ENCODE measurements at places on chromosomes 7 and 10. TPM values are rescaled to one million over a fixed set of nuclear protein-coding genes. Genes with fewer than 3 reads are reported as not detected.
A peak's percentile ranks its signal among the peaks of the same experiment; 100 is the strongest.

GRCh38 chr10:111650088-111650487 lies 533.5 kb downstream of the GPAM start:
- no peak for DNase-seq

DNA sequence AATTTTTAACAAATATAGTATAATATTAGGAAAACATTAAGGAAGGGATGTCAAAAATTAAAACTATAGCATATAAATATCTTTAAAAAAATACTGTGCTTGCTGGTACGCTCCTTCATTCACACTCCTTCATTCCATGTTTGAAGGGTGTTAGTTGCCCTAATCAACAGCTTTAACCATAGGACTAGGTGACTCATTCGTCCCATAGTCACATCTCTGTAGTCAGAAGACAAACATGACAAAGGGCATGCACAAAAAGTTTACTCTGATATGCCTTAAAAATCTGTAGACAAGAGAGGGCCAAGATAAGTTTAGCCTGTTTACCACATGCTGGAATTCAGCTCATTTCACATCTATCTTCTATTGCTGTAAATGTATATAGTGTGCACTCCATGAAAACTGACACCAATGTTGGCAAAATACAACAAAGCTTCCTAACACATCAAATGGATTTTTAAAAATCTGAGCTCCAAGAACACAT lies 646 bp downstream of the FAM13C start:
- no peak for DNase-seq

DNA sequence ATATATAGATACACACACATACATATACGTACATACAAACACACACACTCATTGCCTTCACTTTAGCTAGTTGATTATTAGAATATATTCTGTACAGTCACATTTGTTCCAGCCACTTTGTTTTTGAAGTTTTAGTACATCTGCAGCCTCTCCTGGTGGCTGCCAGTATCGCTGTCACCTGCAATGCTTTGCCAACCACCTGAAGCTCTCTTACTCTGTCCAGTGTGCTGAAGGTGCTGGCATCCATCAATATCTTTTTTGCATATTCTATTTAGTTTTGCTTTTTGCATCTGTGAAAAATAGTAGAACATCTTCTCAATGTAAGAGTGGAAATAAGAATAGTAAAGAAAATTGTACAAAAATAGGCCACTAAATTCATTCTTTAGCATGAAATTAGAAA lies 388.6 kb downstream of the EXOC4 start:
- DNase-seq: no peak

DNA sequence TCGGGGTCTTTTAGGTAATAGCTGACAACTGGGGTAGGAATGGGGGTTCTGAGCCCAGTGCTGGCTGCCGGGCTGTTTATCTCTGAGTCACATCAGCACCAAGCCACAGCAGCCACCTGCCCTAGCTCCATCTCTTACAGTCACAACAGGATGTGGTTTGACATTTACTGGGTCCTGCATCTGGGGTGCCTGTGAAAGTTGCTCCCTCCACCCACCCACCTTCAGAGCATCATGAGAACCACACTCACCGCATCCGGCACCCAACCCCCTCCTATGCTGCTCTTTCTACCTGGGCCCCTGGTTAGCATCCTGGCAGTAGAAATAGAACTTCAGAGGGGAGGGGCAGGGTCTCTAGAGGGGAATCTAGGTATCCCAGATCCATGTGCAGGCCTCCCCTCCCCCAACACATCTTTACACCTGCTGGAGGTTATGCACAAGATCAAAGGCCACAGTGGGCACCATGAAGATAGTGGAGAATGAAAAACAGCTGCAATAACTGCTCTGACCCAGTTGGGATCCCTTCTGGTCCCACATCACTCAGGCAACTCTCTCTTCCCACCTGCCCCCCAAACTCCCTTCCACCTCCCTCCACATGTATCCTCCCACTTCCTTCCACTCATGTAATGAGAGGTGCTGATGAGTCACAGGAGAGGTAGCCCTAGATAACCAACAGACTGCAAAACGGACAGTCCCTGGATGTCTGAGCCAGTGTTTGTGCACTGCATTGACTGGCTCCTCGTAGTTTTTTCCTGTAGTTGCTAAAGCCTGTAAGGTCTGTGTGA lies 38.2 kb downstream of the PRSS2 start:
- peak; percentile 95 for DNase-seq

EPHA1 gene
- not detected for total RNA-seq

DNA sequence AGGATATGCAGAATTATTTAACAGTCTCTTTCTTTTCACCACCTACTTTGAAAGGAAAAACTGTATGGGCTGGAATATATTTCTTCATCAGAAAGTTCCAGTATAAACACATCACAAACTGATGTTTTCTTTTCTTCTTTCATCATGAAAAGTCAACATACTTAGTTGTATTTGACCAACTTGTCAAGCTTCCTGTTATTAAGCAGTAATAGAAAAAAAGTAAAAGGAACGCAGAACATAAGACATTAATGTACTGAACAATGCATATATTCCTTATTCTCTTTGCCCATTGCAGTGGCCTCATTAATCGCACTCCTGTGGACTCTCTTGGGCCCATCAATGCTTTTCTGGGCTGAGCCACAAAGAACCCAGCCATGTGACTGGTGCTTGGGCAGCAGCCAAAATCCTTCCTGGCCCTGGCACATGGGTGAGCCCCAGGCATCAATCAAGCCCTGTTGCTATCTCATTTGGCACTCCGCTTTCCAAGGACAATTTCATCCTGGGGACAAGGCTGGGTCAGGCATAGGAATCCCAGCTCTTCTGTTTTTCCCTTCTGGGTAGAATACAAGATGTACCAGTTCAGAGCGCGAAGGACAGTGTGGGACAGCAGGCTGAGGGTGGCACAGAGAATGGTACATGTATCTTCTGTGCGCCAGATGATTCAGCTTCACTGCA lies 42.3 kb downstream of the RHOBTB1 start:
- no peak for DNase-seq

GRCh38 chr10:4343873-4344272 lies 482.1 kb upstream of the AKR1E2 start:
- DNase-seq: no peak

FAM237B gene
- not detected for total RNA-seq

DNA sequence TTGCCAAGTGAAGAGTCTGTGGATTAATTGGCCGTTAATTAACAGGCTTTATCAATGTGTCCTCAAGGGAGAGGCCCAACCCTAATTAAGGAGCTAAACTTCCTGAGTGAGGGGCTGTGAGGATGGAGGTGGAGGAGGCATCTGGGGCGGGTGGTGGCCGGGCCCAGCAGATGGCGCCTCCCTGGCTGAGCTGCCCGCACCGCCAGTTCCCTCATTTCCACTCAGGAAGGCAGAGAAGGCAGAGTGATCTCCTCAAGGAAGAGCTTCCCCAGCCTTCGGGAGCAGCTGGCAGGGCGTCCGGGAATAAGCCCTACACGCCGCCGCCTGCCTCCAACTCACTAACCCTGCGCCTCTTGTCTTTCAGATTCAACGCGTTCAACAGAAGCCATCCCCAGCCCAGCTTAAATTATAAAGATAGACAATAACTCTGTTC lies 112.2 kb downstream of the CYTH3 start:
- no peak for DNase-seq

PHYHIPL gene
- not detected for total RNA-seq

- DNase-seq: no peak
Observed at GRCh38 chr7:151631570-151631952, 111.9 kb upstream of the RHEB start.

FOXI2 gene
- total RNA-seq: not detected

DNA sequence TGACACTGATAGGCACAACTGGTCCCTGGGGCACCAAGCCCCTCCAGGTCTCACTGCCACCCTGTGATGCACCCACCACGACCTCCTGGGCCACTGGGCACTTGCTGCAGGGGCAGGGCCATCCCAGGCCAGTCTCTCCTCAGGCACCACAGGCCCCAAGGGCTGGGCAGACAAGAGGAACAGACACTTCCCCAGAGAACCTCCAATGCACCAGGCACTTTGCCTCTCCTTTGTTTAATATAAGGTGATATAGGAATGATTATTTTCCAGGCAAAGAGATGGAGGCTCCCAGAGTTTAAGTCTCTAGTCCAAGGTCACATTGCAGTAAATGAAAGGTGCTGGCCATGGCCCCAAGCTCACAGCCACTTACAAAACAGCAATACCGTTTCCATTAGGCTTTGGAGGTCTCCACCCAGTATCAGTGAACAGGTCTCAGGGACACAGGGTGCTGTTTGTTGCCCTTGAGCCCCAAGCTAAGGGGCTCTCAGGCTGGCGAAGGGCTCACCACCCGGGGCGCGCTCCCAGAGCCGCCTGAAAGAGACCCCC lies 4.5 kb downstream of the DEPP1 start:
- no peak for DNase-seq

DNA sequence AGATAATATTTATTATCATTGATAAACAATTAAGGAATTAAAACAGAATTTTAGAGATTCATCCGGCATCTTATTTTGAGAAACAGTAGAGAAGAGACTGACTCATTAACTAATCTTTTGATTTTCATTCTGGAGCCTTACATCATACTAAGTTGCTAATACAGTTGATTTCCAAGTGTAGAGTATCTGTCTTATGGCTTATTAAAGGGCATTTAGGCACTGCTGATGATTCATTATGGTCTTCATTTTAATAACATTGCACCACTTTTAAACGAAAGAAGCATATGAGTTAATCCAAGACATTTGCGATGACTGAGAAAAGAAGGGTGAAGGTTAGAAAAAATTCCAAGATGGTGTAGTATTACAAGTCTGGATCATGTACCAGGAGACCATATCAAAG lies 186.0 kb upstream of the CACNA2D1 start:
- DNase-seq: no peak

PNLIPRP1 gene
- not detected for total RNA-seq

- DNase-seq: no peak
Observed at GRCh38 chr7:19939746-19940145, 166.3 kb upstream of the TMEM196 start.

GRCh38 chr7:103097041-103097440 lies 22.1 kb downstream of the ARMC10 start:
- DNase-seq: no peak

FAM20C gene
- 0.62 TPM for total RNA-seq

DNA sequence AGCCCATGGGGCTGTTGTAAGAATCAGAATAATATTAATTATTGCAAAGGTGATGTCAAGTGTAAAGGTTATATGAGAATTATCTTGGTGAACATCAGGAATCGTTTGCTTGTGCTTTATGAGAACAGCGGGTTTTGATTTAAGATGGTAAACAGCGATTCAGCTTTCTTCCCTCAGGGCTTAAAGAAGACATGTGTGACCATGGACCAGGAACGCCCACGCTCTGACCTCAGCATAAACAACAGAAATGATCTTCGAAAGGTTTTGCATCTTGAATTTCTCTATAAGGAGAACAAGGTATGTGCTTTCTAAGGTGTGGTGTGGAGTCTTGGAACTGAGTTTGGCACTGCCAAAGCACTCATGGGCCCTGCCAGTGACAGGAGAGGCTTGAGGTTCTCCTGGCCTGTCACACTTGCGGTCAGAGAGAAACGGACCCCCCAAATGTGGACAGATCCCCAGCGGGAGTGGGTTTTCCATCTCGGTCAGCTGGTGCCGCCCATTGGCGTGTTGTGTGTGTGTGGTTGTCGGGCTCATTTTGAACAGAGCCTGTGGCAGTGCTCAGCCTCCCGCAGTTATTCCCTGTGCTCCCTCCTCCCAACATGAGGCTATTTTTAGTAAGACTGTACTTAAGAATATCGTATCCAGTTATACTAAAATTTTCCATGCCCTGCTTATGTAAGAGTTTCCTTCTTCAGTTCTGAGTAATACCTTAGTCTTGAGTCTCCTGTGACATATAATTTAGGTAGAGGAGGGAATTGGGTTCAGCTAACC lies 7.2 kb downstream of the MINDY4 start:
- no peak for DNase-seq

ANKRD1 gene
- total RNA-seq: not detected

DNA sequence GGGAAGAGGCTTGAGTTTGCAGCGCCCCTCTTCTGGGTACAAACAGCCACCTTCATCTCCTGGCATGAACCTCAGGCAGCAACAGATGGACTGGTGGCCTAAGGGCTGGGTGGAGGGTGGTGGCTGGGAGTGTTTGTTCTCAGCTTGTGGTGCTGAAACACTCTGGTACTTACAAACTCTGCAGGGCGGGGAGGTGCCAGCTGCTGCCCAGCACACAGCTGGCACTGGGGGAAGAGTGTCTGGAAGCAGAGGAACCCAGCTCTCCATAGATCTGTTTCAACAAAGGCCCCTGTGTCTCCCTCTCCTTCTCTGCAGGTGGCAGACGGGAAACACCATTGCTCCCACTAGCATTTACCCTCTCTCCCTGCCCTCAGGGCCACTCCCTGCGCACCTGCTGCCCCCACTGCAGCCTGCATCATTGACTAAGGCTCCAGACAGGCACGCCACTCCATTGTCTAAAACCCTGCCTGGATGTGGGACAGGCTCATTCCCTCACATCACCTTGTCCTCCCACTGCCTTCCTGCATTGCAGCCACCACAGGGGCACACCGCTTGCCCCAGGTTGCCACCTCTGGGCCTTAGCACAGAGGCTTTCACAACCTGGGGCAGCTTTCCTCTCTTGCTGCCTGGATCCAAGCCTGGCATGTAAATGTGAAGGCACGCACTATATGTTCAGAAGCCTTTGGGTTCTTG lies 6.5 kb downstream of the ARHGAP22 start:
- no peak for DNase-seq

- no peak for DNase-seq
Observed at GRCh38 chr7:120833546-120833945, 24.4 kb downstream of the TSPAN12 start.
